ENCODE measurements at places on chromosomes 3 and 15.

DNA sequence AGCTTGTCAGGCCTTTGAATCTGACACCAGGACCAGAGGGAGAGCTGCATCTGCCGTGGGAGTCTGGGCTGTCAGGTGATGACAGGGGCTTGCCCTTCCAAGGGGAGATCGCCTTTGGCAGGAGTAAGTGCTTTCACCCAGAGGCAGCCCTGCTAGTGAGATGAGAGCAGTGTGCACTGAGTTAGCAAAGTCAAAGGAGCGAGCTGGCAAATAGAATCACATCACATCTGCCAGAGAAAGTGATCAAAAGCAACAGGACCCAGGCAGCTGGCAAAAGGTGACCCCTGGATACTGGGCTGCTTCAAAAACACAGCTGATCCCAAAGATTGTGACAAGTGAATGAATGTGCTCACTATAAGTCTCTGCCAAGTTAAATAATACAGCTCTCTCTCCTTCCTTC lies 36.1 kb upstream of the PYDC2 start:
- no peak for DNase-seq

- no peak for DNase-seq
These were observed 11.6 kb downstream of the FAM162A start for GRCh38 chr3:122395582-122395981.

DNA sequence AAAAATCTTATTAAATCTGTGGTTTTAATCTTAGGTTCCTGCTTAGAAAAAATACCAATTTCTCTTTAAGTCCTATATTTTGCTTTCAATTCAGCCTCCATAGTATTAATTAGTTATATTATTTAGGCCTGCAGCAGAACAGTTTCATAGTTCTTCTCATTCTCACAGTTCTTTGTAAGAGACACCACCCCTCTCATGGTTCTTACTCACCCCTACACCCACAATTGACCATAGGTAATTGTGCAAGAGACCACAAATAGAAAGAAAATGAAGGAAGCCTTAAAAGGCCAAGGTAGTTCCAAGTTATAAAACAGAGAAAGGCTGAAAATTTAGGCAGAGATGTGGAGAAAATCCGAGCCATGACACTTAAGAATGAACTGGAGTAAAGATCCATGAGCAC lies 415.3 kb downstream of the TIGIT start:
- no peak for DNase-seq

GRCh38 chr15:80177156-80177555 lies 24.4 kb downstream of the FAH start:
- DNase-seq: no peak

DNA sequence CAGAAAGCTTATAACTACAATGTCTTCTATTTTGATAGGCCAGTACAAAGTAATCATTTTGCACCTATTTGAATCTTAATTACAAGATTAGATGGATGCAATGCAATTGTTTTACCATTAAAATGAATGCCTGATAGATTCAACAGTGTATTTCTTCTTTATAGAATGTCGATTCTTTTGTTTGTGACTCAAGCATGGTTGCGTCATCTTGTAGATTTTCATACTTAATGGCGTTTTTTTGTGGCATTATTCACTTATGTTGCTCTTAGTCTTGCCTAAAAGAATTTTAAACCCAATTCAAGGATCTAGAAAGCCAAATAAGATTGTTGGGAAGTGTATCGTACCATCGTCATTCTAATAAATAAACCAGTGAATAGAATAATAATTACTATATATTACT lies 21.4 kb downstream of the ZBTB38 start:
- DNase-seq: no peak

DNA sequence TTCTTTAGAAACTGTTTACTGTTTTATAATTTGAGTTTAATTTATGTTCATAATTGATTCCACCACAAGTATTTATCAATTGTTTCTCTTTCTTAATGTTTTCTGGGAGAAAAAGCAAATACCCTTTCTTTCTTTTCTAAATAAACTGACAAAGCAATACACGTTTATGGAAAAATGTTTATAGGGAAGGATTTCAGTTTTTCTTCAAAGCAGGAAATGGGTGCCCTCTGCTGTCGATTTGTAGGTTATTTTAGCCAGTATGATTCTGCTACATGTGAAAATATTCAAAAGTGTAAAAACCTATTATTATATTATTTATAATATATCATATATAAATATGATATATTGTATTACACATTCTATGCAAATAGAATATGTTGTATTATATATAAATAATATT lies 921.0 kb upstream of the ROBO1 start:
- DNase-seq: peak; percentile 0

GRCh38 chr3:100001526-100002270 lies 112.6 kb downstream of the FILIP1L start:
- peak; percentile 11 for DNase-seq

DNA sequence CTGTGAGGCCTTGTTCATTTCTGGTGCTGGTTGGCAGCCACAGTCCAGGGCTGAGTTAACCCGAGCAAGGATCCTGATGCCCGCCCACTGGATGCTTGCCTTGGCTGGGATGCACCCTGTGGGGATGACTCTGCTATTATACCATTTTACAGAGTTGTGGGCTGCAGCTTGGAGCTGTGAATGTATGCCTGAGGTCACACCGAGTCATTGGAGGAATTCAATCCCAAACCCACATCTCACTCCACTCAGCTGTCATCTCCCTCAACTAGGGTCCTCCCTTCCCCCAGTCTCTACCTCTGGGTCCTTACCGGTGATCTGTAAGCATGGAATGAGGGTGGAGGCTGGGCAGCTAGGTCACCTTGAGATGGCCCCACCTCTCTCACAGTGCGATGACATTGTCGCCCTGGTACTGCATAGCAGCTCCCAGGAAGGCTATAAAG lies 22.1 kb downstream of the MAPKAPK3 start:
- DNase-seq: no peak

DNA sequence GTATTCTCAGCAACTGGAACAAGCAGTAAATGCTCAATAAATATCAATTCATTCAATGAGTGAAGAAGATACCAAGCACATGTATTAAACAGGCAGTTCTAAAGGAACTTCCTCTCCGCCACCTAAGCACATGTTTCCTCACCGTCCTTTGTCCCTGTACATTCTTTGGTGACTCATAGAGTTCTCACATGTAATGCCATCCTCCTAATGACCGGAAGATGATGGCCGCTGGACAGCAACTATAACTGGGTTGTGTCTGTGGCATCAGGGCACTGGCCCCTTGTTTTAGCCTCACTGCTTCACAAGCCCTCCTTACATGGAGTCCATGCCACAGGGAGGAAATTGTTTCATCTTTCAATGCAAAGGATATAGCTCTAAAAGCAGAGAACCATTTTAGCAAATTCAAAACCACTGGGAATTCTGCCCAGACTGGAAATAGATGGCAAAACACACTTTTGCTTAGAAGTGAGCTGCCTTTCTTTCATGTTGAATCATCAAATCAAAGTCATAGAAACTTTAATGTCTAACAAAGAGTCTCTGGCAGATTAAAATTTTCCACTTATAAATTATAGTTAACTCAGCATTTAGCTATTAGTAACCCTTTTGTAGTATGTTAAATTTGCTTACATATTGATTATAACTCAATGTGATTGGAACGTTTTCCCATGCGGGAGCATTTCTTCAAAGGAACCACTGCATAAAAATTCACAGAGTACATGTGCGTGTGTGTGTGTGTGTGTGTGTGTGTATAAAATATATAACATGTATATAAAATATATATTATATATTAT lies 74.1 kb downstream of the GAP43 start:
- DNase-seq: no peak

GRCh38 chr15:92963794-92964193 lies 63.7 kb downstream of the CHD2 start:
- DNase-seq: no peak

DNA sequence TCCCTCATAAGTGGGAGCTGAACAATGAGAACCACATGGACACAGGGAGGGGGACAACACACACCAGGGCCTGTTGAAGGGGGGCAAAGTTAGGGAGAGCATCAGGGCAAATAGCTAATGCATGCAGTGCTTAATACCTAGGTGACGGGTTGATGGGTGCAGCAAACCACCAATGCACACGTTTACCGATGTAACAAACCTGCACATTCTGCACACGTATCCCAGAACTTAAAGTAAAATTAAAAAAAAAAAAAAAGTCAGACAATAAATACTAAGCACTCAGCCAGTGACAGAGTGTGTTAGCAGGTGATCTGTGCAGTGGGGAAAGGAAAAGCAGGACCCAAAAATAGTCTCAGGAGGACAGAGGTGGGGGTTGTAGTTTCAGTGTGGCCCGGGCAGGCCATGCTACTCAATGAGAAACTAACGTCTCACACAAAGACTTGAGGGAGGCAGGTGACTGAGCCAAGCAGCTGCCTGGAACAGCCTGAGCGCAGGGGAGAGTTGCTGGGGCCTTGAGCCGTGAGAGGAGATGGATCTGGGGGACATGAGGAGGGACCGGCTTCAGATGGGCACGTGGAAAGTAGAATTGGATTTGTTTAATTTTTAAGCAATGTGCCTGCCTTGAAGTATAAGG lies 18.4 kb downstream of the ANKDD1A start:
- DNase-seq: no peak

DNA sequence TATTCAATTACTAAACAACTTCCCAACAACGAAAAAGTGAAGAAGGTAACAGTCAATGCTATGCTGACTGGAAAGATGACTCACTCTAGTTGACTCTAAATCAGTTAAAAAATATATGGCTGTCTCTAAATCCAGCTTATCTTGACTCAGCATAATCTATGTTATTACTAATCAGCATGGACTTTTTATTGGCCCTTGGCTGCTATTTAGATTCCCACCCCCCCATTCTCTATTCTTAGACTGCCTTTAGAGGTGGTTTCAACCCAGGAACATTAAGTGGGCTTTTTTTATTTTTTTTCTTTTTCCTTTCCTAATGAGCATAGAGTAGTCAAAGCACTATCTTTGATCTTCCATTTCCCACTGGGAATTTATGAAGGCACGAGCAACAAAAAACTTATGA lies 1.9 kb downstream of the PCOLCE2 start:
- no peak for DNase-seq

- no peak for DNase-seq
These were observed 171.9 kb downstream of the FAM43A start for GRCh38 chr3:194857469-194858113.

- DNase-seq: no peak
These were observed 26.7 kb downstream of the FLNB start for GRCh38 chr3:58034738-58035523.

DNA sequence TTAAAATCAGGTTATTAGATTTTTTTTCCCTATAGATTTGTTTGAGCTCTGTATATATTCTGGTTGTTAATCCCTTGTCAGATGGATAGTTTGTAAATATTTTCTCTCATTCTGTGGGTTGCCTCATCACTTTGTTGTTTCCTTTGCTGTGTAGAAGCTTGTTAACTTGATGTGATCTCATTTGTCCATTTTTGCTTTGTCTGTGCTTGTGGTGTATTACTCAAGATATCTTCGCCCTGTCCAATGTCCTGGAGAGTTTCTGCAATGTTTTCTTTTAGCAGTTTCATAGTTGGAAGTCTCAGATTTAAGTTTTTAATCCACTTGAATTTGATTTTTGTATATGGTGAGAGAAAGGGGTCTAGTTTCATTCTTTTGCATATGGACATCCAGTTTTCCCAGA lies 699.1 kb downstream of the NAALADL2 start:
- no peak for DNase-seq

DNA sequence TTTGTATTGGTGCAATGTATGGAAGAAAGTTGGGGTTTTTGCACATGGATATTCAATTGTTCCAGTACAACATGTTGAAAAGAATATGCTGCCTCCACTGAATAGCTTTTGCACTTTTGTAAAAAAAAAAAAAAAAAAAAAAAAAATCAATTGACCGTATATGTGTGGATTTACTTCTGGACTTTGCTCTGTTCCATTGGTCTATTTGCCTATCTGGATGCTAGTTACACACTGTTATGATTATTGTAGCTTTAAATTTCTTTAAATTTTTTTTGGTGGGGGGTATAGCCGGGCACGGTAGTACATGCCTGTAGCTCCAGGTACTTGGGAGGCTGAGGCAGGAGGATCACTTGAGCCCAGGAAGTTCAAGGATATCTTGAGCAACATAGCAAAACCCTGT lies 52.5 kb downstream of the RPL39L start:
- DNase-seq: no peak

GRCh38 chr3:78741066-78741645 lies 1026.6 kb downstream of the ROBO1 start:
- peak; percentile 6 for DNase-seq

GRCh38 chr3:50436114-50436674 lies 67.2 kb downstream of the CACNA2D2 start:
- peak; percentile 82 for DNase-seq

DNA sequence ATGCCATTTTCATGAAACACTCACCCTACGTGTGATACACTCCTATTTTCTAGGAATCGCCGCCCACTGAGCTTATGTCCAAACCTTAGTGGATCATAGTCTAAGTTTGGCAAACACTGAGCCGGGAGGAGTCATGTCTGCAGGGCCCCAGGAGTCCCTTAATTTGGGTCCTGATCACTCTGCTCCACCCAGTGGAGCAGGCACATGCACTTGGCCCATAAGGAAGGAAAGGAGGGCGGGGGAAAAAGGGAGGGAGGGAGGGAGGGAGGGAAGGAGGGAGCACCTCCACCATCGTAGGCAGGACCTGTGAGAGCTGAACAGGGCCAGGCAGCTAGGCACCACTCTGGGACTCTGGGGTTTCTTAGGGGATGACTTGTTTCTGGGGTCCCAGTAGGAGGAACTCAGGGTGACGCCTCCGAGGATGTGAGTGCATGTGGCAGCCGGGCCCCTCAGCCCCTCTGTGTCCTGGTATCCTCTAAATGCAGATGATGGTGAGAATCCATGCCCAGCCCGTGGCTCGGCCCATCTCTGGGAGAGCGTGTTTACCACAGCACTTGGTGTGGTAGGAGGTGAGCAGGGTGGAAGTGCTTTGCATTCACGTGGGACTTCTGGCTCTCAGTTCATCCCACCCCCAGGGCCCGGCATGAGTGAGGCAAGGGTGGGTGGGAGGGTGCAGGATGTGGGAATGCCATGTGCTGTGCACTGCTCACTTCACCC lies 109.4 kb downstream of the KLF13 start:
- DNase-seq: no peak

DNA sequence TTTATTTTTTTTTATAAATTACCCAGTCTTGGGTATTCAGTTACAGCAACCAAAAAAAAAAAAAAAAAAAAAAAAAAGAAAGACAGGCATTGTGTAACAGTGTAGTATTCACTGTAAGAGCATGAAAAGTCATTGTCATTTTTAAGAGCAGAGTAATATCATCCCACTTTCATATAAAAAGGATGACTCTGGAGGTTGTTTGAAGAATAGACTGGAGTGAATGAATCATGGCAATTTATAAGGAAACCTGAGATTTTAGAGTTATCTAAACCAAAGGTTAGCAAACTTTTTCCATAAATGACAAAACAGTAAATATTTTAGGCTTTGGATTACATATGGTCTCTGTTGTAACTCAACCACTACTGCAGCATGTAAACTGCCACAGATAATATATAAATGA lies 794.9 kb downstream of the NTRK3 start:
- no peak for DNase-seq

Data from NCI-H526 (cell line).